Activated naive CD4-positive, alpha-beta T cell (primary cell): ENCODE measurements at places on chromosomes 7 and 10.

- no peak for DNase-seq
These were observed 50.0 kb downstream of the PLXNA4 start for GRCh38 chr7:132526111-132526740.

- no peak for DNase-seq
These were observed 124.3 kb downstream of the CUX1 start for GRCh38 chr7:101941481-101942383.

DNA sequence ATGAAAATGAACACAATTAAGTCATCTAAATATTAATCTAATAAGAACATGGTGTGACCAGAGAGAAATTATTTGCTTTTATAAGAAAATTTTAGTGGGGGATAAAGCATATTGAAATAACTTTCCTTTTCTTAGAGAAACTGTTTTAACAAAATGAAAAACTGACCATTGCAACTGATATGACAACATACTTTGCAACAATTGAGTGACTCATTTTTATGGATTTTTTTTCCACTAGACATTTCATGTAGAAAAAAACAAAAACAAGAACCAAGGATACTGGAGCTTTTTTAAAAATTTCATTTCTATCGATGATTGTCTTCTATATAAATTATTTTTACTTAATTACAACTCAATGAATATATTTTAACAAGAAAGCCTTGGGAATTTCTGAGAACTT lies 90.0 kb downstream of the C1GALT1 start:
- DNase-seq = no peak

DNA sequence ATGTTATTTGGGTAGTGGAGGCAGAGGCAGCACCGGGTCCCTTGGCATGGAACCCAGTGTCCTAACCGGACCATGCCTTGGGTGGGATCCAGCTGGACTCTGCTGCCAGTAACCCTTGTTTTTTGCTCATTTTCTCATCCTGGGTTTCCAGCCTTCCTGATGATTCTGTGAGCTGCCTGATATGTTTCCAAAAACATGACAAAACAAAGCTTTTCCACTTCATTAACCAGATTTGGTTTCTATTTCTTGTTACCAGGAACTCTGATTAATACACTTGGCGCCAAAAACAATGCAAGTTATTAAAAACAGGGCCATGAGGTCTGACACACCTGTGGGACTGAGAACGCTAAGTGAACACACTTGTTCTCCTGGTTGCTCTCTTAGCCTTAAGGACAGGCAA lies 32.8 kb upstream of the DLG5 start:
- no peak for DNase-seq

GRCh38 chr10:16231734-16232435 lies 204.9 kb upstream of the PTER start:
- no peak for DNase-seq

DNA sequence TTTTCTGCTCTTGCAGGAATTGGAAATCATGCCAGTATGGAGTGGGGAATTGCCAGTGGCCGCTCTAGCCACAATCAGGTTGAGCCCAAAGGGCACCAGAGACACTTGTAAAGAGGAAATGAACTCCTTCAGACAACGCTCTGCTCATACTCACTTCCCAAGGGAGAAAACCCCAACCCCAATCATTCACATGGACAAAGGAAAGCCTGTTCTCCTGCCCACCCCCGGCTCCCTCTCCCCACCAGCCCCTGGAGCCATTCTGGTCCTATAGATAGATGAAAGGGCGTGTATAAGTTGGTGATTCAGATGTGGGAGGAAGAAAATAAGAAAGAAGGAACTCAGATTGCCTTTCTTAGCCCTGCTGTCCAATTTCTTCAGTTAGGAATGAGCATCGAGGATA lies 57.4 kb downstream of the GFRA1 start:
- DNase-seq = no peak

DNA sequence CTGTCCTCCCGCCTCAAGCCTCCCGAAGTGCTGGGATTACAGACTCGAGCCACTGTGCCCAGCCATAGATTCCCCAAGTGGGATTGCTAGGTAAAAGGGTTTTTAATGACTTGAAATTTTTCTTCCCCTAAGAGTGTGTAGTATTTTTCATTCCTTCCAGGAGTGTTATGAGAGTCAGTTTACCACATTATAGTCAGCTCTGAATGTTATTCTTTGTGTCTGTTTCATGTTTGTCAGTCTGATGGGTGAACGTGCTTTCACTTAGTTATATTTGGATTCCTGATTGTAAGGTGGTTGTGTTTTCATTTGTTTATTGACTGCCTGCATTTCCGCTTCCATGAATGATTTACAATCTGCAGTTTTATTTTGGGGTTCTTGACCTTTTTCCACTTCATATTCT lies 6.3 kb downstream of the ZNF212 start:
- DNase-seq = no peak

DNA sequence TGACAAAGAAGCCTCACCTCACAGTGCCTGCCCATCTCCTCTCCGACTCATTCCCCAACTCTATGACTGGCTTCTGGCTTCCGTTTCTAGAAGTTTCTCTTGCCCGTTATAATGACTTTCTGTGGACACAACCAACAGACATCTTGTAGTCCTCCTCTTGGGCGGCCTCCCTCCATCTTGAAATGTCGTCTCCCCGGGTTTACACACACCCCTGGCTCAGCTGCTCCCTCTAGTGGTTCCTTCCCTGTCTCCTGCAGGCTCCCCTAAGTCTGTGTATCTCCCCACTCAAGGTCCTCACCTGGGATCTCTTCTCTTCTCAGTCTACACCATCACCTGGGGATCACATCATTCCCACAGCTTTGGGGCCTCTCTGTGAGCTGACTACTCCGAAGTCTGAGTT lies 123.4 kb upstream of the NEBL start:
- DNase-seq = no peak

DNA sequence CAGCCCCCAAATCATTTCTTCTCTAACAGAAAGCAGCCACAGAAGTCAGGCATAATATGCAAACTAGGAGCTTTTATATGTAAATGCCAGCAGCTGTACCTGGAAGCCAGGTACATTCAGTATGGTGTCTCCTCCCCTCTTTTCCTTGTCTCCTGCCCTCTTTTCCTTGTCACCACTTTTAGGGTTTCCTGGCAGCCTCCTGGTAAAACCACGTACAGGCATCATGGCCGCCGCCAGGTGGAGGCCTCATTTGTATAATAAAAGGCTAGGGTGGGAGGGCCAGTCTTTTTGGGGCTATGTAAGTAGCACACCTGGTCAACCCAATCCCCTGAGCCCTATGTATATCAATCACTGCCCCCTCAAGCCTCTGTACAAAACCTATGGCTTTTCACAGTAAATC lies 28.7 kb downstream of the PDZD8 start:
- no peak for DNase-seq

DNA sequence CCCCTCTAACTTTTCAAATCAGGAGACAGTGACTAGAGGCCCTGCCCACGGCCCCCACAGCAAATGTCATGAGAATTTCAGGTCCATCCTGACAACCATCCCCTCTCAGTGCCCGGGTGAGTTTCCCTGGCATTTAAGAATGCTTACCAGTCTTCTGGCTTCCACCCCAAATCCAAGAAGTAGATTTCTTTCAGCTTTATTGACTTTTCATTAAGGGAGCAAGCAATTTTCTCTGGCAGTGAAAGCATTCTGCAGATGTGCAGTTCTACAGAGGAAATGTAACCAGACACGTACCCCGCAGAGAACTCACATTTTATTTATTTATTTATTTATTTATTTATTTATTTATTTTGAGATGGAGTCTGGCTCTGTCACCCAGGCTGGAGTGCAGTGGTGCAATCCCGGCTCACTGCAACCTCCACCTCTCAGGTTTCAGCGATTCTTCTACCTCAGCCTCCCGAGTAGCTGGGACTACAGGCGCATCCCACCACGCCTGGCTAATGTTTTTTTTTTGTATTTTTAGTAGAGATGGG lies 120.9 kb upstream of the KCTD7 start:
- no peak for DNase-seq

GRCh38 chr10:18424200-18424599 lies 227.2 kb downstream of the NSUN6 start:
- no peak for DNase-seq

- no peak for DNase-seq
These were observed 202.5 kb upstream of the PLXNA4 start for GRCh38 chr7:132778761-132779160.

DNA sequence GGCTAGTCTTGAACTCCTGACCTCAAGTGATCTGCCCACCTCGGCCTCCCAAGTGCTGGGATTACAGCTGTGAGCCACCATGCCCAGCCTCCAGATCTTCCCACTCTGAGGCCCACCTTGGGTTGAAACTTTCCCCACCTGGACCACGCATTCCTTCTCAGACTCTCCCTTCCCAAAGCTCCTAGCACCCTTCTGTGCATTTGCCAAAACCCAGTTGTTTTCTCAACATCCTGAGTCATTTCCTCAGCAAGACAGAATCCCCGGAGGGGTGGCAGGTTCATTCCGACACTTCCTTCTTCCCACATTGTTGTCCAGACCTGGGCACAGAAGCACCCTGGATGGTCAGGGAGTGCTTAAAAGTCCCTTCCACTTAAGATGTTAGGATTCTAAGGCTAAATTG lies 28.9 kb downstream of the BAG3 start:
- DNase-seq = no peak

DNA sequence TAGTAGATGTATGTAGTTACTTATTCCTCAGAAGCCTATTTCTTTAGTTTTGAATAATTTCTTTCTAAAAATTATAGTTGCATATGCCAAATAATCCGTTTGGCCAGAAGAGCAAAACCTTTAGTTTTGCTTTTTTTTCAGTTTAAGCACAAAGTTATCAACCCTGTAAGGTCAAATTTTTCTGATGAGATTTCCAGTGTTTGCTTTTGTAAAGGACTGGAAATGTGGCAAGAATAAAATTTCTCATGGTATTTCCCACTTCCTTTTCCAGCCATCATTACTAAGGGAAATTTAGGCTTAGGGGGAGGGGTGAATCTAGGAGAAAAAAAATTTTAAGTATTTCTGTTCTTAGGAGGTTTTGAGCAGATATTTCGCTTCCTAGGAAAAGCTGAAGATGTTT lies 7.6 kb downstream of the CALD1 start:
- DNase-seq = no peak

DNA sequence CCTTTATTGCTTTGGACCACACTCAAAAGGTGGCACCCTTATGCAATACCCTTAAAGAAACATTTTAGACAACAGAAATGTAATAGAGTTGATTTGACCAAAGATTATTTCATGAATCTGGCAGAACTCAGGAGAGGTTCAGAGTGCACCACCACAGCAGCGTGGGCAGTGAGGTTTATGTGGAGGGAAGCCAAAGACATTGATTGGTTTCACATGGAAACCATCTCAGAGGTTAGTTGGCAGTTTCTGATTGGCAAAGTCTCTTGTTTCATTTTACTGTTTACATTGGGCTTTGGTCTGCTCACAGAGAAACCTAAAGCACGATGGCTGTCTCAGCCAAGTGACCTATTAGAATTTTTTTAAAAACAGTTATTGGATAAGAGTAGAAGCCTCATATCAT lies 101.3 kb downstream of the SDHAF3 start:
- no peak for DNase-seq

DNA sequence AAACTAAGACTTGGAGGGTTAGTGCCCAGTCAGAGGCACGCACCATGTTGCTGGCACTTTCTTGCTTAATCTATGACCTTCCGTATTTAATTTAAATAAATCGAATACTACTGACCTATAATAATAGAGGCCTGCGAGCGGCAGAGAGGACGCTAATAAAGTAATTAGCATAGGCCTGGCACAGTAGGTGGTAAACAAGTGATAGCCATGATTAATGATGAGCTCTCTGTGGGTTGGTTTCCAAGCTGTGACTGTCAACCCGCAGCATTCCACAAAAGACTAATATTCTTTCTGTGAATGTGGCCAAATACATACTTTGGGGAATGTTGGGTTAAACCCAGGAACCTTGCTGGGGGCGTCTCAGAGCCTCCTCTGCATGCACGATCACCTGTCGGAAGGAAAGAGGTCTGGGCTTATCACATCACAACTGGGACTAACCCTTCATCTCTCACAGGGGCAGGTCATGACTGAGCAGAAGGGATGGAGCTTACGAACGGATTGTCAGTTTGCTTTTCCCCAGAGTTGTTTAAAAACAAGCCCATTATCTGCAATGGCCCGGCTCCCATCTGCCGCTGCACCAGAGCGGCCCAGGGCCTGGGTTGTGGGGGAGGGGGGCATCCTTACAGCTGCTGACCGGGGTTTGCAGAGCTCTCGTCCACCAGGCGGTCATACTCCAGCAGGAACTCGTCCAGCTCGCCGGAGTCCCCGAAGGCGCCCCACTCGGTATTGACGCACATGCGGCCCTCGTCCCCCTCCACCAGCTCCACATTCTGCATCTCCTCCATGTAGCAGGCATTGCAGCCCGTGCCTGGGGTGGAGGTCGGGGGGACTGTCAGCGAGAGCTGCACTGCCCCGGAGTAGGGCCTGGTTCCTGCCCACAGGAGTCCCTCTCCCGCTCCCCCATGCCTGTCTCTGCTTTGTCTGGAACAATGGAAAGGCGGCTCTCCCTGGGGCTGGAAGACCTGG lies 6.2 kb upstream of the MYL7 start:
- DNase-seq = no peak

DNA sequence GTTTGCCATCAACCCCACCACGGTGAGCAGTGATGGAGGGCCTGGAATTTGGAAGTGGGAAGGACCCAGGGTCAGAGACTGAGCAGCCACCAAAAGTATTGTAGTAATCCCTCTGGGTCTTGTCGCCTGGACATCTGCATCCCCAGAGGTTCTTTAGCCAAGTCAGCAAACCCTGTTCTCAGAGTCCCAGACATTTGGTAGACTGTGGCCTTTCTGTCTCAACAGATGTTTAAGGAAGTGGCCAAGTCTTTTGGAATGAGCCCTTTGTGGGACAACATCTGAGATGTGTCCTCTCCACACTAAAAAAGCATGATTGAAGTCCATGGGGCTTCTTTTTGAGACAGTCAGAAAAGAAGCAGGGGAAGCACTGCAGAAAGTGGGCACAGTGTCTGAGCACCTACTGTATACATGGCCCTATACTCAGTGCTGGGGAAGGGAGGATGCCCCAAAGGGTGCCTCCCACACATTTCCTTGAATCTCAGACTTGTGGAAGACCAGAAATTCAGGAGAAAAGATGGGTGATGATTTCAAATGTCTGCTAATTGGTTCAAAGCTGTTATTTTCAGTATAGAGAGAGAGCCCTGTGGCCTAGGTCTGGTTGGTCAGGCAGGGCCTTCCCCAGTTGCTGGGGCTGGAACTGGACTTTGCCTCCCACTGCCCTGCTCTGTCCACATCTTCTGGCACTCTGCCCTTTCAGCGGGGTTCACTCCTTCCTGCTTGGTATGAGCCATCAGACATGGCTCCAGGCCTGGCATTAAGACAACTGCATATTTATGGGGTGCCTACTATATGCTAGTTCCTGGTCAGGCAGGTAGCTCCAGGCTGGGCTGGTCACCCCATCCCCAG lies 26.5 kb upstream of the VSIR start:
- no peak for DNase-seq

DNA sequence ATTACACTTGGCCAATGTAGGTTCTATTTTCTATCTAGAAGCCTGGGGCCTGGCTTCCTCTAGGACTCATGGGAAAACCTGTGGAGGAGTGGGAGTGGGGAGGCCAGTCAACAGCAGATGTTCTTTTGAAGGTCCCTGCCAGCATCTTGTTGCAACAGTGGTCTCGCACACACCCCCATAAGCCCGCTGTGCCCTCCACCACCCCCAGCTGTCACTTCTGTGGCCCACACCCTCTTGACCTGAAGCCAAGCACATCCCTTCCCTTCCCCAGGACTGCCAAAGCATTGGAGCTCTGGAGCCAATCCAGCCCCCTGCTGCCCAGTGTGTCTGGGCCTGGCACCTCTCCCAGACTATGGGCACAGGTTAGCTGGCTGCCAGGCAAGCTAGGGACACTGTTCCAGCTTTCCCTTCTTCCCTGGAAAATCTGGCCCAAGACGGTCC lies 1.9 kb upstream of the STX1A start:
- DNase-seq = no peak
